Activated CD8-positive, alpha-beta memory T cell treated with anti-CD3 and anti-CD28 coated beads for 4 hours (primary cell): ENCODE measurements at places on chromosomes 11 and 22.

DNA sequence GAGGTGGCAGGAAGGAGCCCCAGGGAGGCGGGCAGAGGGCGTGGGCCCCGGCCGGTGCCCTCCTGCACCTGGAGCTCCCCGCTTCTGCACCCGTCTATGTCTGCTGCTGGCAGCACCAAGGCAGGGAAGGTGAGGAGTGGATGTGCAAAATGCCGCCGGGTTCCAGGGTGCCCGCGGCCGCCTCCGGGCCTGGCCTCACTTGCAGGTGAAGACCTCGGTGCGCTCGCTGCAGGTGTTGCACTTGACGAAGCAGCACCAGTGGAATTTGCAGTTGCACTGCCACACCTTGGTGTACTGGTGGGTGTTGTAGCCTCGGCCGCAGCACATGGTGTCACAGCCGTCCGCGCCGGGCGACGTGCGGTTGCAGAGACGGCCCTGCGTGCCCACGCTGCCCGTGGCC, 54.3 kb downstream of the WNT7B start:
- no peak for DNase-seq

DNA sequence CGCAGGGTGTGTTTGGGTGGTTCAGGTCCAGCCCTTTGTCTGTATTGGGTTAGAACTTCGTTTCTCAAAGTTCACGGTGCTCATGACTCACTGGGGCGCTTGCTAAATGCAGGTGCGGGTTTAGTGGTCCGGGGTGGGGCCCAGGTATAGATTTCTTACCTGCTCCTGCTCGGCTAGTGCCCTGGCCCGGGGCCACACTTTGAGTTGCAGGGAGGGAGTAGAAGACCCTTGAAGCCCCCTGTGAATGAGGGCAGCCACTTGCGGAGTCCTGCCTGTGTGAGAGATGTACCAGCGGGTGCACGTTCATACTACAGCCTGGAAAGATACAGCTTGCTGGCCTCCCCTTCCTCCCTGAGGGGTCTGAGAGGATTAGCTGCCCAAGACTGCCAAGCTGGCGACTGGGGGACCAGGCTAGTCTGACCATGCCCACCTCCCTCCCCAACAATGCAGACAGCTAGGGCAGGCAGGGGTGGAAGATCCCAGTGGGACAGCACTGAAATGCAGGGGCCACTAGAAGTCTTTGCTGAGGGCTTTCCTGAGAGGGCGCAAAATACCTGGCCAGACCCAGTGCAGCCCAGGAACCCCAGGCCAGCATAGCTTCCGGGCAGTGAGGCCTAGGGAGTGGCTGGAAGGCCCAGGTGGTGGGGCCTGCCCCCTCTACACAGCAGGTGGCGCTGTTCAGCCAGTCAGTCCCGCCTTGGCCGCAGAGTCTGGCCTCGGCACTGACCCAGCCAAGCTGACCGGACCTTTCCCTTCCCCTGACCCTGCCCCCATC, 5.1 kb upstream of the MYRF start:
- no peak for DNase-seq

GRCh38 chr11:9765320-9766101, 101.6 kb downstream of the SWAP70 start:
- DNase-seq = no peak

GRCh38 chr11:88320149-88320559, 17.4 kb downstream of the CTSC start:
- no peak for DNase-seq

GRCh38 chr11:115360186-115360824, 143.9 kb downstream of the CADM1 start:
- no peak for DNase-seq

GRCh38 chr11:58861533-58861932, 17.0 kb upstream of the GLYATL2 start:
- DNase-seq = no peak

- DNase-seq = no peak
These were observed 312.4 kb upstream of the PITPNB start for GRCh38 chr22:28231441-28231840.

DNA sequence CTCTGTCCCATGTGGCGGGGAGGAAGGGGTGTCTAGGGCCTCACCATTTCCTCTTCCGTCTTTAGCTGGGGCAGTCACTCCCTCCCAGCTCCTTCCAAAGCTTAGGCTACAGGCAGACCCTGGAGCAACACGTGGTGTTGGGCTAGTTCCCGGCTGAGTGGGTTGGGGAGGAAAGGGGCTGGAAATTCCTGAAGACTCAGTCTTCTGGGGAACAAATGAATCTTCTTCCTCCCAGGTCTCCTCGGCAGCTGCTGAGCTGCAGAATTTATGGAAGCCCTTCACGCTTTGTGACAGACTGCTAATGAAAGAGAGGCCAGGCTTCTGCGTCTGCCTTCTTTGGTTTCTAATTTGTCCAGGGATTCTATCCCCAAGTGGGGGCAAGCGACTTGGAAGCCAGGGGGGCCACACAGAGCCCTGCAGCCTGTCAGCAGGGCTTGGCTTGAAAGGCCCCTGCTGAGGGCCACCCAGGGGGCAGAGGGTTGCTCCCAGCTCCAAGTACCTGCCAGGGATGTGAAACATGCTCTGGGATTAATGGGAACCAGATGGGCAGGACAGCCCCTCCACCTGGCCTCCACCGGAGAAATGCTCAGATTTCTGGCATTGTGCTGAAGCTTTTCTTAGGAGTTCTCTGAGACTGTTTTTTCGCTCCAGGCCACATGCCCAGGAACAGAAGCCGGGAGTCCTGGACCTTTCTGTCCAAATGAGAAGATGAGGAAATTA, 123.1 kb downstream of the PKNOX2 start:
- no peak for DNase-seq

GRCh38 chr11:20321177-20321576, 42.3 kb upstream of the HTATIP2 start:
- DNase-seq = no peak
